ENCODE measurements at places on chromosomes 3 and 15. TPM values are rescaled to one million over a fixed set of nuclear protein-coding genes. Genes with fewer than 3 reads are reported as not detected.
A peak's percentile ranks its signal among the peaks of the same experiment; 100 is the strongest.

GRCh38 chr3:77254967-77255831 is 215.3 kb downstream of the ROBO2 start:
- DNase-seq, result peak; percentile 76

DNA sequence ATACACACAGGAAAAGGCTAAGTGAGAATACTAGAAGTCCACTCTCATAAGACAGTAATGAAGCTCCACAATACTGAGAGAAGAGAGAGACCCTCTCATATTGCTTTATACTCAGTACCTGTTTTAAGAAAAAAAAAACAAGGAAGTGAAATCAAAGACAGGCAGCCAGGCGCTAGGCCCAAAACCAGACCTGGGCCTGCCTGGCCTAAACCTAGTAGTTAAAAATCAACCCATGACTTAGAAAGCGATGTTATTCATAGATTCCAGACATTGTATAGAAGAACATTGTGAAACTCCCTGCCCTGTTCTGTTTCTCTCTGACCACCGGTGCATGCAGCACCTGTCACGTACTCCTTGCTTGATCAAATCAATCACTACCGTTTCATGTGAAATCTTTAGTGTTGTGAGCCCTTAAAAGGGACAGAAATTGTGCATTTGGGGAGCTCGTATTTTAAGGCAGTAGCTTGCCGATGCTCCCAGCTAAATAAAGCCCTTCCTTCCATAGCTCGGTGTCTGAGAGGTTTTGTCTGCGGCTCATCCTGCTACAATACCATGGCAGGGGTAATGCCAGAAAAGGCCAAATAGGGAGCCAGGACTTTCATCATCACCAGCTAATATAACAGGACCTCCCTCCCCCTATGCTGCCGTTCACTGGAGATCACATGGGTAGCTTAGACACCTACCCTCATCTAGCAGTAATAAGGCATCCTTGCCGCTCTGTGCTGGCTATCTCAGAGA is 1294.1 kb downstream of the NSUN3 start:
- DNase-seq, result peak; percentile 25

GRCh38 chr3:114872588-114872987 is 274.5 kb downstream of the ZBTB20 start:
- DNase-seq, result no peak

DNA sequence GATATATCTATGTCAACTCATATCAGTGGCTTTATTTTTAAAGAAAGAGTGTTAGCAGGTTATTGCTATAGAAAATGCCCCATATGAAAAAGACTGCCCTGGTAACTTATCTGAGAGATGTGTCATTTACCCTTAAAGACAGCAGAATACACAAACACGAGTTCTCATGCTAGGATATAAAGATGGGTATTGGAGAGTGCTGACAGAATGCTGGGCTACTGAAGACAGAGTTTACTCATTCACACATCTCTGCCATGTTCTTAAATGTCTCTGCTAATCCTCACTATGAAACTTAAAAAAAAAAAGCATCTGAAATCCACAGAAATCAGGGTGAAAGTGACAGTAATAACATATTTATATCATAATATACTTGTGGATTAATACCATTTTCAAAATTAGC is 126.7 kb downstream of the FOXP1 start:
- DNase-seq, result no peak

GRCh38 chr3:146262371-146263110 is 11.6 kb upstream of the PLSCR4 start:
- DNase-seq, result no peak

The CCDC13 gene
- 5.3 TPM for total RNA-seq

The VEPH1 gene
- total RNA-seq, result 17.8 TPM

The TMC3 gene
- not detected for total RNA-seq

All from kidney (tissue), 22 donors.